ENCODE measurements at places on chromosomes 1 and 21.

DNA sequence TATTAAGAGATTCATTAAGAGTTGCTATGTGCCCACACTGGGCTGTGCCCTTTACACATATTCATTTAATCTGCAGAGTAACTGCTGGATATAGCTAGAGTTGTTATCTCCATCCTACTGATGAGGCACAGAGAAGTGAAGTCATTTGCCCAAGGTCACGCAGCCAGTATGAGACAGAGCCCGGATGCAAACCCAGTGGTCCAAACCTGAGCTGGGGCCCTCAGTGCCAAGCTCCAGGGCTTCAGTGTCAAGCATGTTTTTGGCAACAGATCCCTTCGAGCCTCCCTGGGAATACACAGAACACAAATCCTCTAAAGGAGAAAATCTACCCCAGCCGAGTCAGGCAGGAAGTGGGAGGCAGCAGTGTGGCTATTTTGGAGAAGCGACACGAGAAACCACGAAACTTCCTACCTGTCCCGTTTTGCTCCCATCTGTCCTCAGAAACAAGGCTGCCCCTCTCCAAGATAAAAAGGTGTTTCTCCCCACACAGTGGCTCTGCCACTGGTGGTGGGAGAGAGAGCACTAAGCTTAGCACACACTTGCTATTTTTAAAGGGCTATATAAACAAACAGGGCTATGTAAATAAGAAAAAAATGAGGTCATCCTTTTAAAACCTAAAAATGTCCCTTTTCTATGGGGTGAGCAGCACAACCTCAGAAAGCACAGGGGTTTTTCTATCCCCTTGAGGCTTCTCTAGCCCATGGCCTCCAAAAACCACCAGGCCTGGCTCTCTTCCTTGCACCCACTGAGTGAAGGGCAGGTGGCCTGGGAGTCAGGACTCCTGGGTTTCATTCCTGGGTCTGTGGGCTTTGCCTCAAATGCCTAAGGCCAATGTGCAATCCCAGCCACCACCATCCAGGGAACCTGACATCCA is 138.6 kb upstream of the EDN2 start:
- no peaks in the 10 kb centered on the region for H3K27me3 ChIP-seq
- peaks cover 10% of the 10 kb centered on the region for H3K4me1 ChIP-seq
- DNase-seq = peak; percentile 34

GRCh38 chr1:240004086-240004749 is 87.5 kb upstream of the FMN2 start:
- no peak overlapping the region for H3K4me3 ChIP-seq
- H3K36me3 ChIP-seq = no peaks in the 10 kb centered on the region
- no peaks in the 10 kb centered on the region for H3K4me1 ChIP-seq

DNA sequence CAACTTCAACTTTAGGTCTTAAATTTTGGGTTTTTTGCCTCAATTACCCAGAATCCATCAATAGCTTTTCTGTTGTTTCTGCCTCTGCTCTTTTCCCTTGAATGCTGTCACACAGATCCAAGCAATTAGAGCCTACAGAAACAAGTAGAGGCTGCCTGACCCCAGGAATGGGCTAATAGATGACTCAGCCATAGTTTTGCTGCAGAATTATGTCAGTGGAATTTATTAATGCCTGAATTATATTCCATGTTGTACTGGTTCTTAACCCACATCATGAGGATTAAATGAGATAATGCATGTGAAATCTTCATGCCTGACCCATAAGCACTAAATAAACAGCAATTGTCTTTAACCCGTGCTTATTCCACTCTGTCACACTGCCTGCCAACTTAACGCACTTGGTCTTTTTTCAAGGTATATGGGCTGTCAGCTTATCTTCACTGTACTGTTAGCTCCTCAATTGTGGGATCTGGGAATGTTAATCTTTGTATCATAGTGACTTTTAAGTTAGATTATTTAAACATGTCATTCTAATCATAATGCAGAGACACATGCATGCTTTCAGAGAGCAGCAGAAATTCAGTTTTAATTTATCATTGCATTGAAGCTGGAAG is 213.3 kb downstream of the ROR1 start:
- H3K27me3 ChIP-seq = no peaks in the 10 kb centered on the region
- no peaks in the 10 kb centered on the region for H3K4me1 ChIP-seq
- no peak for DNase-seq

DNA sequence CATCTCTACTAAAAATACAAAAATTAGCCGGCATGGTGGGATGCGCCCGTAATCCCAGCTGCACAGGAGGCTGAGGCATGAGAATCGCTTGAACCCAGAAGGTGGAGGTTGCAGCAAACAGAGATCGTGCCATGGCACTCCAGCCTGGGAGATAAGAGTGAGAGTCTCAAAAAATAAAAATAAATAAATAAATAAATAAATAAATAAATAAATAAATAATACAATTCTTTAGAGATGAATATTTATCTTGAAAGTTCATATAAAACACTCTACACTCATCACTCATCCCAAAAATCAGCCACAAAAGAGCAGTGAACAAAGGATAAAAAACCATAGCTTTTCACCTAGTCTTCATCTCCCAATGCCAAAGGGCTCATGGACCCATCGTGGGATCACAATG is 162.2 kb upstream of the C8B start:
- H3K27me3 ChIP-seq = no peaks in the 10 kb centered on the region
- H3K36me3 ChIP-seq = no peaks in the 10 kb centered on the region
- H3K27ac ChIP-seq = no peak overlapping the region
- no peaks in the 10 kb centered on the region for H3K4me1 ChIP-seq

DNA sequence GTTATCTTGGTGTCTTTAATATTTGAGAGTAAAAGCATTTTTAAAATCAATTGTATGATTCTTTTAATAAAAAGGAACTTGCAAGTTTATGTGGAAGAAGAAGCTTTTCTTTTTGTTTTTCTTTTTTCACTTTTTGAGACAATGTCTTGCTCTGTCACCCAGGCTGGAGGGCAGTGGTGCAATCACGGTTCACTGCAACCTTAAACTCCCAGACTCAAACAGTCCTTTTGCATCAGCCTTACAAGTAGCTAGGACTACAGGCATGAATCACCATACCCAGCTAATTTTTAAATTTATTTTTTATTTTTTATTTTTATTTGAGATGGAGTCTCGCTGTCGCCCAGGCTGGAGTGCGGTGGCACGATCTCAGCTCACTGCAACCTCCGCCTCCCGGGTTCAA is 34.1 kb downstream of the CMPK1 start:
- no peaks in the 10 kb centered on the region for H3K4me1 ChIP-seq
- no peaks in the 10 kb centered on the region for H3K27me3 ChIP-seq
- peaks cover 6% of the 10 kb centered on the region for H3K36me3 ChIP-seq

DNA sequence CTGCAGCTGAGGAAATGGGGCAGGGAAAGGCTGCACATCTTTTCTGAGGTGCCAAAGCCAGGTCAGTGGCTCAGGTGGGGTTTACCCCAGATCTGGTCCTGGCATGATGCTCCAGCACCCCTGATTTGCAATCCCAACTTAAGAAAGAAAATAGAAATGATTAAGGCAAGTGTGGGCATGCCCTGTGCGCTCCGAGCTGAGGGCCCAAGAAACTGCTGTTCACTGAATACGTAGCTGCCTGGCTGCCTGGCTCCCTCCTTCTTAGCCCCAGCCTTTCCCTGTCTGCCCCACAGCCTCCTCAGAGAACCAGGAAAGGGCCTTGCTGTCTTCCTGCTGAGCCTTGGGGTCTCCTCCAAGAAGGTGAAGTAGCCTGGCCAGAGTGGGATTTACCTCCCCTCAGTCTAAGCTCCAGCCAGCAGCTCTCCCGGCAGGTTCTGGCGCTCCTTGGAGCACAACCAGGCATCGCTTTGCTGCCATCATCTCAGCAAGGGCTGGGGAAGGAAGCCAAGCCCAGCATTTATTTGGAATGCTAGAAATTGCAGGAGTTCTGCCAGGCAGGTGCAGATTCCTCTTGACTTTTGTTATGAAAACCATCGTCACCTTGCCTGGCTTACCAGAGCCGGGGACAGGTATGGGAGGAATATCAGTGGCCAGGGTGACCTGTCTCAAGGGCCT is 51.3 kb upstream of the SELENON start:
- peaks cover 13% of the 10 kb centered on the region for H3K4me1 ChIP-seq
- no peak for DNase-seq
- H3K36me3 ChIP-seq = no peaks in the 10 kb centered on the region
- H3K4me3 ChIP-seq = no peak overlapping the region

DNA sequence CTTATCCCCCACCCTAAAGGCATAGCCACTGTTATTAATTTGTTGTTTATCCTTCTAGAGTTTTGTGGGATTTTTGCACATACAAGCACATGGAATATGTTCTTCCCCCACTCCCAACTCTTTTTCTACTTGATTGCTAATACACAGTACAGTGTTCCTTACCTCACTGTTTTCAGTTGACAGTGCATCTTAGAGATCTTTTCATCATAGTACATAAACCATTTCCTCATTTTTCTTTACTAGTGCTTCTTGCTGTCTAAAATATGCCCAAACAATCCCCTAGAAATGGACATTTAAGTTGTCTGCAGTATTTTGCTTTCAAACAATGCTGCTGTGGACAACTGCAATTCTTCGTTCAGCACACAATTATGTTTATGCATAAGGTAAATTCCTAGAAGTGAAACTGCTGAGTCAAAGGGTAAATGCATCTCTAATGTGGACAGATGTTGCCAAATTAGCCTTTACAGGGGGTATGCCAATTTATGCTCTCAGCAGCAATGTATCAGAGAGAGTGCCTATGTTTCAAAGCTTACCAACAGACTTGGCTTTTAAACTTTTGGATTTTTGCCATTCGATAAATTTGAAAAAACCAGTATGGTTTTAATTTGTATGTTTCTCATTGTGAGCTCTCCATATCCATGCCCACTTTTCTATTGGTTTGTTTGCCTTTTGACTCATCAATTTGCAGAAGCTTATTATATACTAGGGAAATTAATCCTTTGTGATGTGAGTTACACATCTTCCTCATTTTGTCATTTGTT is 132.6 kb downstream of the MRPS6 start:
- H3K27me3 ChIP-seq = no peaks in the 10 kb centered on the region
- H3K36me3 ChIP-seq = no peaks in the 10 kb centered on the region
- no peak overlapping the region for H3K4me3 ChIP-seq

DNA sequence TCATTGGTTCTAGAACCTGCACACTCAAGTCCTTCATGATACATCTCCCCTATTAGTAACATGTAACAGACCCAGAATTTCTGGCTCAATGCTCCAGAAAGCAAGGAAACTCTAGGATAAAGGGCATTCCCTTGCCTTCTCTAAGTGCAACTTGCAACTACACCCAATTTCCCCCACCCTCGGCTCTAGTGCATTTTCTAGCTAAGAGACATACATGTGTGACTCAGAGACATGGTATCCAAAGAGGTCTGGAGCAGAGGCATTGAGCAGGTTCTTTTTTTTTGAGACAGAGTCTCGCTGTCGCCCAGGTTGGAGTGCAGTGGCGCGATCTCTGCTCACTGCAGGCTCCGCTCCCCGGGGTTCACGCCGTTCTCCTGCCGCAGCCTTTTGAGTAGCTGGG is 132.9 kb downstream of the ZC3H11B start:
- no peaks in the 10 kb centered on the region for H3K4me1 ChIP-seq
- no peak for DNase-seq

GRCh38 chr1:3067301-3067670 is 1.7 kb upstream of the PRDM16 start:
- peak; percentile 58 for DNase-seq
- H3K4me1 ChIP-seq = peaks cover 20% of the 10 kb centered on the region
- no peaks in the 10 kb centered on the region for H3K36me3 ChIP-seq
- peaks cover 96% of the 10 kb centered on the region for H3K27me3 ChIP-seq
- no peak overlapping the region for H3K27ac ChIP-seq
- H3K4me3 ChIP-seq = peak overlapping the region; percentile 62
